ENCODE measurements at places on chromosomes 16 and 17.

- no peak for DNase-seq
Measured at GRCh38 chr17:82642022-82642421, 6.2 kb downstream of the WDR45B start.

GRCh38 chr17:35189291-35189690 is 4.9 kb downstream of the SLC35G3 start:
- no peak for DNase-seq

GRCh38 chr17:69485901-69486643 is 71.6 kb downstream of the MAP2K6 start:
- no peak for DNase-seq

DNA sequence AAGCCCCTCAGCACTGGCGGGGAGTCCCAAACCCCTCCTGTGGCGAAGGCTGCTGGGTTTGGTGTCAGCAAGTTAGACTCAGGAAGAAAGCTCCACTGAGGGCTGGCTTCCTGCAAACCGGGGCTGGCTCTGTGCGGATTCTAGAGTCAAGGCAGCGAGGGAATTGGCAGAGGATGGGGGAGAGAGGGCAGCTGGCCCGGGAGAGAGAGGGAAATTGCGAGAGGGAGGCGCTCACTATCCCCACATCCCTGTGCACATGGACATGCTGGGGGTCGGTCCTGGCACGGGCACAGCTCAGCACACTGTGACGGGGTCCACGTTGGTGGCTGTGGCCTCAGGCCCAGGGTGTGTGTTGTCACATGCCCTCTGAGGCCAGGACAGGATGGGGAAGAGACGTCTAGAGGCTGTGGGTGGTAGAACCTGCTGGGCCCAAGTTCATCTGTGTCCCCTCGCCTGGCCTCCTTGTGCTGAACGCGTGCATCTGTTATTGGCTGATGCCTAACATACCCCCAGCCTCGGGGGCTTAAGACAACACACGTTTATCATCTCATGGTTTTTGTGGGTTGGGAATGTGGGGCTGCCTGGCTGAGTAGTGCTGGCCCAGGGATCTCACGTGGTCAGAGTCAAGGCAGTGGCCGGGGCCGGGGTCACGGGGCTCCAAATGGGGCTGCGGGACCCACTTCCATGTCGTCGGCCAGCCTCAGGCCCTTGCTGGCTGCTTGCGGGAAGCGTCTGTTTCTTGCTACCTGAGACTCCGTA is 16.7 kb upstream of the JPH3 start:
- no peak for DNase-seq

- no peak for DNase-seq
Measured at GRCh38 chr17:4537451-4538235, 17.5 kb downstream of the MYBBP1A start.

DNA sequence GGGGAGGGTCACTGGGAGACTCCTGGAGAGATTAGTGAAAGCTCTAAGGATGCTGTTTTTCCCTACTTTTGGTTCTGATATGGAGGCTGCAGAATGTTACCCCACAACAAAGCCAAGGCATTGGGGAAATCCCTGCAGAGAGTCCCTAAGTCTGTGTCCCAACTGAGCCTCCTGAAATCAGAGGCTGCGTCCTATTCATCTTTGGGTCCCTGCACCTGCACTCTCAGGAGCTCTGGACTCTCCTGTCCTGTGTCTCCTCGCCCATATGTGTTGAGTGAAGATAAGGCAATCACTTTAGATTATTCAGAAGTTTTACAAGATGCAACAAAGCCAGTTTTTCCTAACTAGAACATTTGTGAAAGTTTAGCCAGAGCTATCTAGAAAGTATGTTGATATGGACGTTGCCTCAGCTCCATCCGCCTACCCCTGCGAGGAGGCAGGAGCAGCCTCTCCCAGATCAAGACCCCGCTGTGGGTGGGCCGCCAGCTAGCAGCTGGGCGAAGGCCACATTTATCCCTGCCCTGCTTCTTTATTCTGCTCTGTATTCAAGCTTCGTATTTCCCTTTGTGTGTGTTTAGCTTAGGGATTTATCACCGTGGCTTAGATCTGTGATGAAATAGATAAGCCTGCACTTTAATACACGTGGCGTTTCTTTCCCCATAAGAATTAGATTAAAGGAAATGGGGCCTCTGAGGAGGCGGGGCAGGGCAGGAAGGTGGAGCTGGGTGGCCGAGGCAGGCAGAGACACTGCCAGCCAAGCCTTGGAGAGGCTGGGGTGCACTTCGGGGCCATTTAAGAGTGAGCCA is 37.4 kb downstream of the SHISA6 start:
- no peak for DNase-seq

GRCh38 chr16:17511340-17511739 is 40.6 kb upstream of the XYLT1 start:
- no peak for DNase-seq

DNA sequence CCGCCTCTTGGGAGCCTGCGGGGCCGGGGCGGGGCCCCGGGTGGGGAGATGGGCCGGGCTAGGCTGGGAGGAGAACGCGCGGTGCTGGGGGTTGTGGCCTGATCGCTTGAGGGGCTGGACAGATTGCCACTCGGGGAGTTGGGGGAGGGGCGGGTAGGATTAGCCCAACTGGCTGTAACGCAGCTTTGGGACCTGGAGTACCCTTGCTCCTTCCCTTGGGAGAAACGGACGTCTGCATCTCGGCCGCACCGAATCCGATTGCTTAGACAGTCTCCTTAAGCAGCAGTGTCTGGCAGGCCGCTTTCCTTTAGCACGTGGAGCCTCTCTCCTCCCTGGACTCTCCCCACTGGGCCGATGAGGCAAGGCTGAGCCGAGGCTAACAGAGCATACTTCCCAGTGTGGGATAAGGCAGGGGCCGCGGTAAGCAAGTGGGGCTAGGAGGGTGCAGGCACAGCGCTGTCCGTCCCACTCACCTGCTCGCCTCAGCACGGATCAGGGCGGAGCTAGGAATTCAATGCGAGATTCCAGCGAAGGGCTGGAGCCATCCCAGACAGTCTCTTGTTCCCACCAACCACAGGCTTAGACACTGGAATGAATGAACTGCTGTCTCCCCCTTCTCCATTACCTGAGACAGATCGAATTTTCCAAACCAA is 540 bp upstream of the ACLY start:
- no peak for DNase-seq

- DNase-seq, result no peak
Measured at GRCh38 chr16:83472776-83473501, 334.8 kb upstream of the HSBP1 start.

GRCh38 chr16:4067262-4068001 is 48.8 kb downstream of the ADCY9 start:
- DNase-seq, result no peak

DNA sequence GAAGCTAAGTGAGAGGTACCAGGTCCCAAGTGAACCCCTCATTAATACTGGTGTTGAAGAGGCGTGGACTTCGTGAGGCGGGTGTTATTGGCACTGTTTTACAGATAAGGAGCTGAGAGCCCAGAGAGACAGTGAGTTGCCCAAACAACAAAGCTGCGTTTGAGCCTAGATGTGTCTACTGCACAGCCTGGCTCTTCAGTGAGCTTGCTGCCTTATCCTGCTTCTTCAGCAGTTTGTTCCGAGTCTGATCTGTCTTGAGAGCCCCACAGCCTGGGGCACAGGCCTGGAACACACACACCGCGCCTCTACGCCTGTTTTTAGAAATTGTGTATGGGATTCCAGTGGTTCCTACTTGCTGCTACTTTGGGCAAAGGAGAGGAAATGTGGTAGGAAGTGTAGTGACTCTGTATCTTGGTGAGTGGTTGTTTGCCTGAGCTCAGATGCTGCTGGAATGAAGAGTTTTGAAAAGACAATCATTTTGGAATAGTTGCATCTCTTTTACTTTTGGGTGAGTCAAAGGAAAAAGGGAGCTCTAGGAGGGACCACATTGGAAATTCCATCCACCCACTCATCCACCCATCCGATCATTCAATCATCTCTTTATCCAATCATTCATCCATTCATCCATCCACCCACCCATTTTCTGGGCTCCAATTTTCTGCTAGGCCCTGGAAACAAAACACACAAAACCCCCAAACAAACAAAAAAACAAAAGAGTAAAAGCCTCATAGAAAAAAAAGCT is 22.3 kb upstream of the PLCG2 start:
- no peak for DNase-seq

DNA sequence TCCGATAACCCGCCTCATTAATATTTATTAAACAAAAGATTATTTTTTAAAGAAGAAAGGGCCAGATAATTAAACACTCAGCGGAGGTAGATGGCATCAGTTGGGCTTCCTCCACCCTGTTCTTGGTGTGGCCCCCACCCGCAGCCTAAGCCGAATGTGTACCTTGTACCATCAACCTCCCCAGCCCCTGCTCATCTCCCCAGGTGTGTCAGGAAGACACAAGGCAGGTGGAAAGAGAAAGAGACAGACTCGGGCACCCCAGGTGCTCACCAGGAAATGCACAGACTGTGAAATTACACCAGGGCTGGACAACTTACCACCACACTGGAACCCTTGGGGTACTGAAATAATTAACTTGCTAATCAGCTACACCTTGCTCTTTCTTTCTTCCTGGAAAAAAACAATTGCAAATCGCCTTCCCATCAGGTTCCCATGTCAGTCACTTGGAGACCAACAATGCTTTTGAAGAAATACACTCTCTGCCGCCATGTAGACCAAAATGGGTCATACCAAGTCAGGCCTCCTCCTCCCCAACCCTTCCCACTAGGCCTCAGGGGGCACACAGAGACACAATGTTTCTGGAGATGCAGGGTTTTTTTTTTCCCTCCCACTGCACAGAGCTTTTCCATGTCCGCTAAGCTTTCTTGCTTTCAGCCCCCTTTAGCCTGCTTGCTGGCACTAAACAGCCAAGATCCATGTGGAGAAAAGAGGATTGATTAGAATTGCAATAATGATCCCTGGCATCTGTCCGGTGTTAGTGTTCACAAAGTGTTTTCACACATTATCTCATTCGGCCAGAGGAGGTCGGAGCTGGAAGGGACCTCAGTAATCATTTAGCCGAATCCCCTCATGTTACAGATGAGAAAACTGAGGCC is 8.6 kb upstream of the LHX1 start:
- no peak for DNase-seq

DNA sequence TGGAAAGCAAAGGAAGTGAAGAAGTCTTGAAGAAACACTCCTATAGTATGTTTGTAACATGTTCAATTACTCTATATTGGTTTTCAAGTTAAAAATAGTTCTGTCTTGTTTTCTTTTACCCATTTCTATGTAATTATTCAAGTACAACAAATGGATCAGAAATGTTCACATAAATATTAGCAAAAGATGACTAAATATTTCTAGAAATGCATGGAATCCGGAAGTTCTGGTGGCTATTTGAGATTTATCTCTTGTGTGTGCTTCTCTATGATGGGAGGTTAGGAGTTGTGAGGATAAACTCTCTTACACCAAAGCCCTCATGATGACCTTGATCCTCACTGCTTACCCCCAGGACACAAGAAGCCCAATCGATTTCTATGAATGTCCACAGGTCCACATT is 237.5 kb downstream of the CDH8 start:
- DNase-seq, result no peak

GRCh38 chr17:41786227-41787020 is at the start of gene JUP:
JUP (minus strand) TSS chr17:41786711; CDS start chr17:41771854, 14,857 bp downstream.
- peak; percentile 79 for DNase-seq

GRCh38 chr17:53749178-53749577 is 73.5 kb upstream of the KIF2B start:
- no peak for DNase-seq
